Esophagus squamous epithelium (tissue), 5 donors: ENCODE measurements at places on chromosomes 5 and 9.

DNA sequence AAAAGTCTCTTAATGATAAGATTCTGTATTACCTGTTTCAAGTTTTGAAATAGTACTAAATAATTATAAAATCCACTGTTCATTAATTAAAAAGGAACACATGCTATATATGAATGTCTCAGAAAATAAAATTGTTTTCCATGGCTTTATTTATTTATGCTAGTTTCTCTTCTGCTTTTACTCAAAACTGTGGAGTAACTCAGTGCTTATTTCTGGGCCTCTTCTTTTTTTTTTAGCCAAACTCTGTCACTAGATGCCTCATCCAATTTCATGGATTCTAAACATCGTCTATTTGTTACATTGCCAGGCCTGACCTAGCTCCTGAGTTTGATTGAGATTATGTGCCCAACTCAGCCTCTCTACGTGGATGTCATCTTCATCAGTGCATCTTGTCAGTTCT lies 1509.7 kb downstream of the MAT2B start:
- no peak for DNase-seq

DNA sequence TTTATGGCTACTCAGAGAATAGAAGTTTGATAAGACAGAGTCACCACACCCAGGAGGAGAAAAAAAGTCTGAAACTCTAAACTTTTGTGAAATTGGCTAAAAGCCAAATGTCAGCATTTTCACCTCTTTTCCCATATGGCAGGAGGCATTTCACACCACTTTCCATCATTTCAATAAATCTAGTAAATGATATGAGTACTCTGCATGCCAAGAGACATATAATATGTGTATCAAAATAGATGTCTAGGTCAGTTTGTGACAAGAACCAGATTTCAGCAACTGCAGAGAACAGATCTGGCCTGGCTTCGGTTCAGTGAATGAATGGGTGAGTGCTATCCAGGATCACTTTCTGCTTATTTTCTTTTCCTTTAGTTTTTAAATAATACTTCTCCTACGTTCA lies 470.8 kb downstream of the ENC1 start:
- no peak for DNase-seq

DNA sequence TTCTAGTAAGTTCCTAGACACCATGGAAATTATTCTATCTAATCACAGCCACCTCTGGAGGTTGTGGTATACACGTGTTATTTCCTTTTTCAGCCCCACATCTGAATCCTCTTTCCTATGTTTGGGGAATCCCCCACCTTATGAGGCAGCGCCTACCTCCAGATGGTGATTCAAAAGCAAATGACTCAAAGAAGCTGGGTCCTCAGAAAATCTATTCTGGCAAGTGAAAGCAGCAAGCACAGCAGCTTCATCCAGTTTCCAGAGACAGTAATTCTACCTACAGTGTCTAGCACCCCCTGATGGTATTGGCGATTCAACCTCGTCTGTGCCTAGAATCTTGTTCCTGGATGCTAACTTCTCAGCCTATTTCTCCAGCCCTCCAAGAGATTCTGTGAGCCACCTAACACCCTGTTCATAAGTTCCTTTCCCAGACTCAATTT lies 43.0 kb downstream of the STRBP start:
- no peak for DNase-seq

GRCh38 chr5:170439944-170440269 lies 50.7 kb upstream of the KCNMB1 start:
- no peak for DNase-seq

DNA sequence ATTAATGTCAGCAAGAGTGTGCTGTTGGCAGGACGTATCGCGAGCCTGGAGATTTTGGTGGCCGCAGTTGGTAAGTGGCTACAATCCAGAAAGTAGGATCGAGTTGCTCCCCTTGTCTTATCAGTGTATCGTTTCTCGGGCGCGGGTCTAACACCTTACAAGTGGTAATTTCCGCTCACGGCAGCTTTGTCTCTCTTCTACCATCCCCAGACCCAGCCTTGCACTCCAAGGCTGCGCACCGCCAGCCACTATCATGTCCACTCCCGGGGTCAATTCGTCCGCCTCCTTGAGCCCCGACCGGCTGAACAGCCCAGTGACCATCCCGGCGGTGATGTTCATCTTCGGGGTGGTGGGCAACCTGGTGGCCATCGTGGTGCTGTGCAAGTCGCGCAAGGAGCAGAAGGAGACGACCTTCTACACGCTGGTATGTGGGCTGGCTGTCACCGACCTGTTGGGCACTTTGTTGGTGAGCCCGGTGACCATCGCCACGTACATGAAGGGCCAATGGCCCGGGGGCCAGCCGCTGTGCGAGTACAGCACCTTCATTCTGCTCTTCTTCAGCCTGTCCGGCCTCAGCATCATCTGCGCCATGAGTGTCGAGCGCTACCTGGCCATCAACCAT lies 1.1 kb downstream of the PTGER4 start:
- DNase-seq = peak; percentile 27

DNA sequence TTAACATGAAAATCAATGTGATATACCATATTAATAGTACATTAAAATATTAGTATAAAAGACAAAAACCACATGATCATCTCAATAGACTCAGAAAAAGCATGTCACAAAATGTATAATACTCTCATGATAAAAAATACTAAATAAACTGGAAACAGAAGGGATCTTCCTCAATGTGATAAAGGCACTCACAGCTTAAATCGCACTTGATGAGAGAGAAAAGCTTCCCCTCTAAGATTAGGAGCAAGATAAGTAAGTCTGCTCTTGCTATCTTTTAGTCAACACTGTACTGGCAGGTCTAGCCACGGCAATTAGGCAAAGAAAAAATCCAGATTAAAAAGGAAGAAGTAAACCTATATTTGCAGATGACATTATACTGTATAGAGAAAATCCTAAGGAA lies 21.8 kb upstream of the MSH3 start:
- DNase-seq = no peak

- DNase-seq = no peak
Measured at GRCh38 chr9:22214021-22214420, 204.9 kb upstream of the CDKN2B start.

DNA sequence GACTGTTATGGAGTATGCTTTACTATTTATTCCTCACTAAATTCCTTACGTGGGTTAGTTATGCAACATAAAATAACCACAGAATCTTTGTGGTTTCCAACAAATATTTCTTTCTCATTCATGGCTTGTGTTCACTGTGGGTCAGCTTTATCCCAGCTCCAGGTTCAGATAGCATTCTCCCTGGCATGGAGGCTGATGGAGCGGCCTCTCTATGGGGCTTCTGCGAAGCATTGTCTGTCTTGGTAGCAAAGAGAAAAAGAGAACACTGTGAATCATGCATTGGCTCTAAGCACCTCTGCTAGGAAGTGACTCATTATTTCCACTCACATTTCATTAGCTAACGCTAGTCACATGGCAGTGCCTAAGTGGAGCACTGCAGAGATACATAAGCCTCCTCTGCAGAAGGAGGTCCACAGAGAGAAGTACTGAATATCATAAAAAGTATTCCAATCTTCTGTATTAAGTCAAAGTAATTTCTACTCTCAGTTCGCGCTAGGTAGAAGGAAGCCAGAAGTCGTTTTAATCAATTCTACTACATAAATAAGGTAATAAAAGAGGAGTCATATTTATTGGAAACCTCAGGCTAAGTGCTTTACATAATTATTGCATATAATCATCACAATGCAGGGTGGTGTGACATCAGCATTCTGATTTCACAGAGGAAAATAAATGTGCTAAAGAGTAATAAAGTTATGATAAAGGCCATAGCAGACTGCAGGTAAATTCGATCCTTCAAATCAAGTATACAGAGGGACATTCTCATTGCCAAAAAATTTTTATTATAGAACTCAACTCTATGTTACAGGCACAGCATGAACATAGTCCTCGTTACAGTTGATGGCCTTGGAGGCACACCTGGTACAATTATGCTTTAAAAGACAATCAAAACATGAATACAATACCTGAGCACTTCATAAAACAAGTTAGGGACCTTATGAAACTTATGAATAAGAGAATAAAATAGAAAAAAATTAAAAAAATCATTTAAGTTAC lies 531.1 kb downstream of the CETN3 start:
- no peak for DNase-seq

GRCh38 chr5:163755505-163755904 lies 250.1 kb downstream of the MAT2B start:
- DNase-seq = no peak

DNA sequence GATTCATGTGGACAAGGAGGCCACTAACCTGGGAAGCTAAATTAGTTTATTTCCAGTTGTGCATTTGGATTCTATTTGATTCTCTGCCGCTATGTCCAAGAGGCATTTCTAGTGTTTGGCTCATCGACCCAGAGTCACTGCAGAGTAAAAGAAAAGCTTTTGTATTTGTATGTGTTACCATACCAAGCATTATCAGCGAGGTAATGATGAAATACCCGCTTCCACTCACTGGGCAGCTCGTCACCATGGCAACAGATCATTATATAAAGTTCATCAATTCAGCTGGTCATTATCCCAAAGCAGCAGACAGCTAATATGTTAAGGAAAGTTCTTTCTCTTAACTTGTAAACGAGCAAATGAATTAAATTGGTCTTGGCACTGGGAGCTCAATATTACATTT lies 380.3 kb downstream of the SEMA5A start:
- no peak for DNase-seq

GRCh38 chr9:71001780-71002386 lies 119.5 kb downstream of the TRPM3 start:
- no peak for DNase-seq

GRCh38 chr9:82131072-82131471 lies 142.5 kb downstream of the SPATA31D1 start:
- no peak for DNase-seq

- DNase-seq = no peak
Measured at GRCh38 chr9:13552606-13553215, 273.2 kb upstream of the MPDZ start.

- no peak for DNase-seq
Measured at GRCh38 chr5:85159395-85159794, 774.7 kb upstream of the EDIL3 start.

DNA sequence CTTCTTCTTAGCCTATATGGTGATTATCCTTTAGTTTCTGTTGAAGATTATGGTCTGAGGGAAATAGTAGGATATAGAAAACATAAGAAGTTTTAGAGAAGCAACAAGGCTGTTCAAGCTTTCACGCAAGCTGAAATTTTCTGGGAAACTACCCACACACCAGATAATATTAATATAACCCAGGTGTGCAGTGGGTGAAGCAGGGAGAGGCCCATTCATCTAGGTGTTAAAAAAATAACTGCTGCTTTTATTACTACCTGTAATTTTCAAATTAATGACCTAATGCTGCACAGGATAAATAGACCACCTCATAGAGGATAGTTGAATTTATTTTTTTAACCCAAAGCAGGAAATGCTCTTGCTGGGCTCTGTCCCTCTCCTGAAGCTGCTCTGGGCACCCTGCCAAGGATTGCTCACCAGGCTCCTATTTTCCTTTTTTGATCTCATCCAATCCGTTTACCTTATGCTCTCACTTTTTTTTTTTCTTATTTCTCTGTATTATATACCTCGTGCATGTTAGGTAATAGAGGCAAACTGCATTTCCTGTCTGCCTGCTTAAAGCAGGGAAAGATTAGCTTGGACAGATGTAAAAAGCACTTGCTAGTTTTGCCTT lies 124.3 kb upstream of the SLC12A2 start:
- DNase-seq = no peak

- no peak for DNase-seq
Measured at GRCh38 chr9:28887188-28887884, 1314.1 kb upstream of the C9orf72 start.

GRCh38 chr9:29212397-29213387 lies 1639.4 kb upstream of the C9orf72 start:
- DNase-seq = no peak

DNA sequence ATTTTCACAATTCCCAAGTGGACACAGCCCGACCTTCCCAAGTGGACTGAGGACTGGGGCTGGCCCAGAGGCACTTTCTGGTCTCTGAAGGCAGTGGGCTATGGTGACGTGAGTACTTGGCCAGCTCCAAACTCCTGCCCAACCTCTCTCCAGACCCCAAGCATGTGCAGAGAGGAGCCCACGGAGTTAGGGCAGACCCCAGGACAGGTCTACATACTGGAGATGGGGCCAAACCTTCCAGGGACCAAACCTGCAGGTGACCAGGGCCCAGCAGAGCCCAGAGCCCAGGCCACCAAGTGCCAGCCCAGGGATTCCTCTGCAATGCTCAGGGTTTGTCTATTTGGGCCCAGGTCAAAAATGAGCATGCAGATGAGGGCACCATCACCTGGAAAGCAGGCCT lies 15.3 kb downstream of the BRD3 start:
- no peak for DNase-seq

GRCh38 chr9:90024823-90025222 lies 420.0 kb downstream of the GADD45G start:
- DNase-seq = no peak

- DNase-seq = no peak
Measured at GRCh38 chr5:171961117-171961516, 45.3 kb downstream of the FBXW11 start.

DNA sequence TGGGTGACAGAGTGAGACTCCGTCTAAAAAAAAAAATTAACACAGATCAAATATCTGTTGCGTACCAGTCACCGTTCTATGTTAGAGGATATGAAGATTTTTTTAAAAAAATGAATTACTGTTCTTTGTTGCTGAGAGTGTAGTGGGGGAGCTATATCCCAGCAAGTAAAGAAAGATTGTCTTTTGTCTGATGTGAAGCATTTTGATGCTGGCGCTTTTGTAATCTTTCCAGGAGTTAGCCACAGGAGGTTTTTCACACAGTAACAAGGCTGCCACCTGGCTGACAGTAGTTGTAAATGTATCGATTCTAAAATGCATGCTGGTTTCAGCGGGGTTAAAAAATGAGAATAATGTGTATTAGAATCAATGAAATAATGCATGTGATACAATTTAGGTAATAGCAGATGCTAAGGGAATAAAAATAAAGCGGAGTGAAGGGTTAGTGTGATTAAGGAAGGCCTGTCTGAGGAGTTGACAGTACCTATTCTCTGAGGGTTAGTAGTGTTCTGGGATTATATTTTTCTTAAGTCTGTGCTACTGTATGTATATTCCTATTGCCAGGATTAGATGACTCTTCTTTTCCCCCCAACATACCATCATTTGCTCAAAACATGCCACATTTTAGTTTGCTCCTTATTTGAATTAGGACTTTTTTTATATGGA lies 3.4 kb downstream of the LMNB1 start:
- DNase-seq = no peak
